ENCODE measurements at places on chromosomes 3 and 15.

DNA sequence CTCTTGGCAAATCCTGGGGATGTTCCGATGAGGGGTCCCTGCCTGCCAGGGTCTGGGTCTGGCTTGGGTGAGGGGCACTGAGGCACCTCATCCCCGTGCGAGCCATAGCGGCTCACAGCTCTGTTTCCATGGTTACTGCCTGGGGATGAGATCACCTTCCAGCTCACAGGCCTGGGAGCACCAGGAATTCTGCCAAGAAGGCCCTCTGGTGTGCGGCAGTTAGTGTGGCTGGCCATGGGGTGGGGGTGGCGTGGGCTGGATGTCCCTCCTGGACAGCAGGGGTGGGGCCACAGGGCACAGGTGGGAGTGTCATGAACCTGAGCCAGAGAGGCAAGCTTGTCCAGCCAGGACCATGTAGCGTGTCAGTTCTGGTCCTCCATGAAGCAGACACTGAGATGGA is 22.1 kb upstream of the PRR23E start:
- no peak for DNase-seq

DNA sequence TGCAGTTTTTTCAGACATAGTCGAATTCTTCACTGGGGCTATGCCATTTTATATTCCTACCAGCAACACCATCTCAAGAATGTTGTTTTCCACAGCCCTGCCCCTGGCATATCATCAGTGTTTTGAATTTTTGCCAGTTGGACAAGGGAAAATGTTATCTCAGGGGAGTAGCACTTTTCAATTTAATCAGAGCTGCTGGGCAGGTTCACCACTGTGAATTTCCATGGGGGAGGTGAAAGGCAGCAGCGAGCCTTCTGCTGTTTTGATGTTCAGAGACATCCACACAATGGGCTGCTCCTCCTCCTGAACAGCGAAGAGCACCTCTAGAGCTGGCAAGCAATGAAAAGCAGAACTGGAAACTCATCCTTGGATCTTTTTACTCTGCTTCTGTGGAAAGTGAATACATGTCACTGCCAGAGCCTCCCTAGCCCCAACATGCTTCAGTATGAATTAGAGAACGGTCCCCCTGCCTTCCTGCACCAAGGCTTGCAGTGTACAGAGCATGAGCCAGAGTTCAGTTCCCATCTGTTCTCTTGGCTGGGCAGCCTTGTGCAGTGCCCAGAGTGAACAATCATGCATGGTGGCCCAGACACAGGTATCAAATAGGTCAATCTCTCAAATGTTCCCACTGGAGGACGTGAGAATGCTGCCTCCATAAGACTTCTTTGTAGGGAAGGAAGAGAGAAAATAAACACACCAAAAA is 56.1 kb upstream of the RAD18 start:
- no peak for DNase-seq

DNA sequence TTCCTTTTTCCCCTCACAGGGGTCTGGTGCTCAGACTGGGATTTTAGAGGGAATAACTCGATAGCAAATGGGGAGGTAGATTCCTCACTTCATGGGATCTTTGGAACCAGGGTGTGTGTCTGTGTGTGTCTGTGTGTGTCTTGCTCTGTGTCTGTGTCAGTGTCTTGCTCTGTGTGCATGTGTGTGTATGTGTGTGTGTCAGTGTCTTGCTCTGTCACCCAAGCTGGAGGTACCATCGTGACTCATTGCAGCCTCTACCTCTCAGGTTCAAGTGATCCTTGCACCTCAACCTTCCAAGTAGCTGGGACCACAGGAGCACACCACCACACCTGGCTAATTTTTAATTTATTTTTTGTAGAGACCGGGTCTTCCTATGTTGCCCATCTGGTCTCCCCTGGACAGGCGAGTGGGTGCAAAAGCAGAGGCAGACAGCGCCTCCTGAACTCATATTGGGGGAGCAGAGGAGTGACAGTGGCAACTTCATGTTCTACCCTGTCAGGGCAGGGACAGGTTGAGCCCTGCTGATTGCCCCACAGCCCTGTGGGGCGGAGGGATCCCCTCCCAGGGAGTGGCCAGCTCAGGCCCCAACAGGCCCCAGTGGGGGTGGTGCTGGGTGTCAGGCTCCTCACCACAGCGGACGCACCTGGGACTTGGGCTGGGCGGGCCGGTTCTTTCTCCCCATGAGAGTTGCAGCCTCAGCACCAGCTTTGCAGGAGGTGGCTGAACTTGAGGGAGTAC is 10.4 kb upstream of the SEMA4B start:
- no peak for DNase-seq

DNA sequence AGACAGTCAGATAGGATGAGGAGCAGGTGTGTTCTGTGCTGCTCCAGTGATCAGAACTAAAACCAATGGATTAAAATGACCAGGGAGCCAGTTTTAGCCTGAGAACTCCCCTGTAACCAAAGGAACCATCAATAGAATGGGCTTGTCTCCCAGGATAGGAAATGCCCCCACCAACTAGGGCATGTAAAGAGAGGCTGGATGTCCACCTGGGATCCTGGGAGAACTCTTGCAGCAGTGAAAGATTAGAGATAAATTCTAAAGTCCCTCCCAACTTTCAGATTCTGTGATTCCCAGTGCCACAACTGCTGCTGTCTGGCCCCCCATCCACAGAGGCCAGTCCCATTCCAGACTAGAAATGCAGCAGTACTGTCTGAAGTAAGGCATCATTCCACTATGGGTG is 33.8 kb downstream of the HDC start:
- DNase-seq: no peak

DNA sequence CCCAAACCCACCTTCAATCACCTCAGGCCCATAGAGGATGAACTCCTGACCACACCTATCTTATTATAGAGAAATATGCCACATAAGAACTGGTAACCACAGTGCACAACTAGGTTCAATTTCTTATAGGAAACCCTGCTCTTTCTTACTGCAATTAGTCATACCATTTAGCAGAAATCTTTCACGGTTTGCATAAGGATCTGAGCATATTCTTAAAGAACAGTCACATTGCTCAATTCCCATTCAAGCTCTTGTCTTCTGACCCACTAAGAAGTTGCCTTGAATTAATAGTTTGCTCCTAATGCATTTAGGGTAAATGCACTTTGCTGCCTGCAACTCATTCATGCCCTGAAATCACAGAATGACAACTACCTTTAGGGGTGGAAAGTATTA is 9.2 kb downstream of the ERC2 start:
- no peak for DNase-seq

GRCh38 chr15:82970078-82970686 is 15.8 kb upstream of the RAMAC start:
- DNase-seq: no peak

DNA sequence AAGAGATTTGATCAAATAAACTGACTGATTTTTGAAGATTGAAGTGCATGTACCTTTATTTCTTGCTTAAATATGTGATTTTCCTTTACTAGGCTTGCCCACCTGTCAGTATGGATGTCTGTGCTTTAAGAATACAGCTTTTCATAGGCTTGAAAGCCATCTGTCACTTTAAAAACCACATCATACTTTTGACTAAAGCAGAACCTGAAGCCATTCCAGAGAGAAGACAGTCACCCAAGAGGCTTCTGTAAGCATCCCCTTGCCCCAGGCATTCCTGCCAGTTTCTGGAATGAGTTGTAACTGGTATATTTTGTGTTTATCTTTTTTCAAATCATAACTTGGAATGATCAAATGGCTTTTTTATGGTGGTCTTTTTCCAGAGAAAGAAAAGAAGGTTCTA is 24.0 kb downstream of the HPS3 start:
- no peak for DNase-seq

GRCh38 chr3:178147001-178147400 is 389.2 kb upstream of the KCNMB2 start:
- DNase-seq: no peak

DNA sequence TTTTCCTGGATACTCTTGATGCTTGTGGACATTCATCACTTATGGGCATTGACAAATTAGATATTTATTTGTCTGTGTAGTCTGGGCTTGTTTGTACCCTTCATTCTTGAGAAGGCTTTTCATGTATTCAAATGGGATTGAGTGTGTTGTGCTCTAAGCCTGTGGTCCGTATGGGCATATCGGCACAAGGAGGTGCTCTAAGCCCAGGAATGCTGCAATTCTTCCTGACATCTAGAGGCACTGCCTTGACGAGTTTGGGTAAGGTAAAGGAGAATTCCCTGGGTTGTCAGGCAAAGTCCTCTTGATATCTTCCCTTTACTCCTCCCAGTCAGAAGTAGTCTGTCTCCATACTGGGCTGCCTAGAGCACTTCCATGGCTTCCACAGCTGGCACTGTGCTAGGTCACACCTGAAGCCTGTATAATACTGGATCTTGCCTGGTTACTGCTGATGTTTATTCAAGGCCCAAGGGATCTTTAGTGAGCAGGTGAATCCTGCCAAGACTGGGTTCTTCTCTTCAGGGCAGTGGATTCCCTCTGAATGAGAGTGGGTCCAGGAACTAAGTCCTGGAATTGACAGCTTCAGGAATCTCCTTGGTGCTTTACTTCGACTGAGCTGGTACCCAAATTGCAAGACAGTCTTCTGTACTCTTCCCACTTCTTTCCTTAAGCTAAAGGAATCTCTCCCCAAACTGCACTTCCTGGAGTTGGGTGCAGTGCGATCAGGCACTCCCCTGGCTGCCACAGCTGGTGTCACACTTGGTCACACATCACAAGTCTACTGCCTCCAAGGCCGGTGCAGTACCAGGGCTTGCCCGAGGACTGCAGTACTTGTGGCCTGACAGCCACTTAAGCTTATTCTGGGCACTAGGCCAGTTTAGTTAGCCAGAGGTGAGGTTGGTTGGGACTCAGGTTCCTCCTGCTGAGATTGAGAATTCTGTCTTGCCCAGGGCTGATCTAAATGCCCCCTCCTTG is 46.0 kb downstream of the GALK2 start:
- DNase-seq: no peak

- no peak for DNase-seq
These were observed 46.8 kb upstream of the TBC1D23 start for GRCh38 chr3:100213891-100214573.

Data from CD4-positive, alpha-beta T cell treated with Interleukin-4 for 4 hours (primary cell).